ENCODE measurements at places on chromosomes 3 and 15. TPM values are rescaled to one million over a fixed set of nuclear protein-coding genes. Genes with fewer than 3 reads are reported as not detected.

The TRIM42 gene
- not detected for total RNA-seq

The GOLGA6L26 gene
- total RNA-seq: not detected

The ISLR gene
- 77.5 TPM for total RNA-seq

The CEP97 gene
- total RNA-seq: 10.6 TPM

The HIGD1A gene
- 88.3 TPM for total RNA-seq

The FGD5 gene
- total RNA-seq: under 0.01 TPM

The CD200 gene
- 1.5 TPM for total RNA-seq

The REC114 gene
- total RNA-seq: not detected

The EFHB gene
- total RNA-seq: 0.29 TPM

The TGFBR2 gene
- total RNA-seq: 162 TPM

The ITPKA gene
- 0.29 TPM for total RNA-seq

The KLHL6 gene
- total RNA-seq: under 0.01 TPM

The DPP8 gene
- total RNA-seq: 40.9 TPM

The ATP2C1 gene
- 97.5 TPM for total RNA-seq

The GABRG3 gene
- total RNA-seq: not detected

The SPINK8 gene
- total RNA-seq: not detected

The CD276 gene
- total RNA-seq: 154 TPM

The MAP1A gene
- 121 TPM for total RNA-seq

The RYR3 gene
- total RNA-seq: not detected

The TBC1D23 gene
- 64.4 TPM for total RNA-seq

The CPNE9 gene
- not detected for total RNA-seq

The GALNT15 gene
- 7.1 TPM for total RNA-seq

The CPB1 gene
- total RNA-seq: 1.1 TPM

The MME gene
- 102 TPM for total RNA-seq

The ZNF662 gene
- 4.0 TPM for total RNA-seq

The SPATA12 gene
- total RNA-seq: not detected

The DUOX1 gene
- under 0.01 TPM for total RNA-seq

The ZNF620 gene
- total RNA-seq: 1.1 TPM

The C3orf80 gene
- total RNA-seq: 2.2 TPM

The ADAMTSL3 gene
- total RNA-seq: 0.72 TPM

The SLC2A2 gene
- not detected for total RNA-seq

The TM2D3 gene
- total RNA-seq: 31.8 TPM

The FOXL2NB gene
- not detected for total RNA-seq

The PLSCR2 gene
- not detected for total RNA-seq

The DLL4 gene
- not detected for total RNA-seq

The IGF2BP2 gene
- 80.4 TPM for total RNA-seq

The FMN1 gene
- total RNA-seq: 9.0 TPM

The CPA3 gene
- 2.1 TPM for total RNA-seq

The IGSF11 gene
- under 0.01 TPM for total RNA-seq

The KIF15 gene
- 1.8 TPM for total RNA-seq

The COL6A5 gene
- total RNA-seq: not detected

The ST3GAL6 gene
- 2.2 TPM for total RNA-seq

The CCR2 gene
- not detected for total RNA-seq

Measured in osteoblast (primary cell).